Naive thymus-derived CD4-positive, alpha-beta T cell (primary cell): ENCODE measurements at places on chromosomes 11 and 22. TPM values are rescaled to one million over a fixed set of nuclear protein-coding genes. Genes with fewer than 3 reads are reported as not detected.

DNA sequence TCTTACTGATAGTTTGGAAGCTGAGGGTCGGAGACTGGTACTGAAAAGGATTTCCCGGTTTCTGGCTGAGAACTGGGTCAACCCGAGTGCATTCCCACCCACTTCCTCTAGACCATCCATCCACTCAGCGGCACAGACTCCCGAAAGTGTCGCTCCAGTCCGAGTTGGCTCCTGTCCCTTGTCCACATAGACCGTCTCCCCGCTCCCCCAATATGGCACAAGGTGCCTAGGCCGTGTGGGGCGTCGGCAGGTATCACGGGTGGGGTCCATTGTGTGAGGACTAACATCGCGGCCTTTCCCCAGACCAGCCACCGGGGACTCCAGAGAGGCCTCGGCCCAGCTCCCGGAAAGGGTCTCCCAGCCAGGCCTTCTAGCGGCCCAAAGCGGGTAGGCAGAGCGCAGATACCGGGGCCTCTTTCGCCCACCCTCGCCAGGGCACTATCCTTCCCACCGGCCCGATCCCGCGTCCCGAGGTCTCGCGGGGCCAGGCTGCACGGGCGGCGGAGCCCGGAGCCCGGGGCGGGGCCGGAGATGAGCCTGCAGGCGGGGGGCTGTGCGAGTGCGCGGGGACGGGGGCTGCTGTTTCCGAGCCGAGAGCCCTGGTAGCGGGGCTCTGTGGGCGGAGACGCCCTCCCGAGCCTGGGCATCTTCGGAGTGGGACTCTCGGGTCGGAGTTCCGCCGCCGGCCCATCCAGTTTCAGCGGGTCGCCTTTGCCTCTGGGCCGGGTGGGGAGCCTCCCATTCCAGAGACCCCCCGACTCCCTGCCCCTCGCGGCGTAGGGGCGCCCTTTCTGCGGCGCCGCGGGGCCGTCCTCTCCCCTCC is 21.1 kb downstream of the SERPINH1 start:
- peak; percentile 38 for DNase-seq
- peaks cover 9% of the 10 kb centered on the region for H3K4me1 ChIP-seq
- peak overlapping the region; percentile 59 for H3K27ac ChIP-seq
- peak overlapping the region; percentile 72 for H3K4me3 ChIP-seq
- no peaks in the 10 kb centered on the region for H3K36me3 ChIP-seq

CEP57 gene
- 45.8 TPM for polyA plus RNA-seq

RNF121 gene
- 8.8 TPM for polyA plus RNA-seq

OR52E8 gene
- not detected for polyA plus RNA-seq

DNA sequence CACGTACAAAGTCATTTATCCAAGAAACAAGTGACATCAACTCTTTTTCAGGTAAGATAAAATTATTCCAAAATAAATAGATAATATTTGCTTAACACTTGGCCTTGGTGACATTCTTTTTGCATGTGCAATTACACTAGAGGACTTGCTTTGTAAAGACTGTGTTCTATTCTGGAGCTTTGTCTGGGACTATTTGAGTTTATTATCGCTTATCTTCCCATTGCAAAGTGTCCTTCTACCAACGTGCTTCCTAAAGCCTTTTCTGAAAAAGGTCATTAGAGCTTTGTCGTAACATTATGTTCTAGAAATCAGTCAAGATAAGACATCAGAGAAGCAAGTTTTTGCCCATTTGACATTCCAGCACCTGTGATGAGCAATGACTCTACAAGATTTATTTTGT is 78.3 kb upstream of the MYO18B start:
- no peaks in the 10 kb centered on the region for H3K27me3 ChIP-seq
- no peaks in the 10 kb centered on the region for H3K4me1 ChIP-seq
- H3K27ac ChIP-seq = no peak overlapping the region

LRRC4C gene
- polyA plus RNA-seq = not detected

GRCh38 chr11:73866095-73866579 is 10.5 kb downstream of the COA4 start:
- no peak overlapping the region for H3K27ac ChIP-seq
- no peaks in the 10 kb centered on the region for H3K27me3 ChIP-seq
- peaks cover 40% of the 10 kb centered on the region for H3K36me3 ChIP-seq
- H3K4me3 ChIP-seq = no peak overlapping the region
- no peaks in the 10 kb centered on the region for H3K4me1 ChIP-seq

- no peaks in the 10 kb centered on the region for H3K27me3 ChIP-seq
- DNase-seq = no peak
- no peak overlapping the region for H3K4me3 ChIP-seq
- H3K27ac ChIP-seq = no peak overlapping the region
- H3K4me1 ChIP-seq = peaks cover 25% of the 10 kb centered on the region
- no peaks in the 10 kb centered on the region for H3K36me3 ChIP-seq
These were observed 116.5 kb downstream of the CD44 start for GRCh38 chr11:35255514-35255913.

FOLR2 gene
- polyA plus RNA-seq = not detected

C22orf42 gene
- not detected for polyA plus RNA-seq

DERL3 gene
- not detected for polyA plus RNA-seq

DNA sequence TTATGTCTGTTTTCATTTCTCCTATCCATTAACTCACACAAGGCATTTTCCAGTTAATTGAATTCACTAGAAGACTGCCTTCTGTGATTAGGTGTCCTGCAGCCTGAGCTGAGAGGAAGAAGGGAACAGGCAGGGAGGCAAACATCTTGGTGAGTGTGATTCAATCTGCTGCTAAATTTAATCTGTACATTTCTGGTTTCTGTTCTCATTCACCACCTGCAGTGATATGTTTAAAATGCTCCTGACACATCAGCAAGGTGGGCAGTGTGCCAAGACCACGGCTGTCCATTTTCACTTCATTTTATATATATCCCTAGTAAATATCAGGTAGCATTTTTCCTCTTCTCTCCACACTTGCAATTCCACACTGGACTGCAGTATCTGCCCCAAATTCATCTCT is 416.5 kb downstream of the TMEM135 start:
- H3K4me1 ChIP-seq = no peaks in the 10 kb centered on the region
- H3K27me3 ChIP-seq = no peaks in the 10 kb centered on the region
- no peak overlapping the region for H3K27ac ChIP-seq
- H3K36me3 ChIP-seq = no peaks in the 10 kb centered on the region
- H3K4me3 ChIP-seq = no peak overlapping the region

- H3K4me1 ChIP-seq = no peaks in the 10 kb centered on the region
- H3K4me3 ChIP-seq = no peak overlapping the region
- no peaks in the 10 kb centered on the region for H3K36me3 ChIP-seq
- DNase-seq = no peak
These were observed 114.4 kb downstream of the FBXO7 start for GRCh38 chr22:32589007-32589406.

GRCh38 chr22:17083255-17083654 is 1.5 kb upstream of the IL17RA start:
- H3K27me3 ChIP-seq = no peaks in the 10 kb centered on the region
- peaks cover 14% of the 10 kb centered on the region for H3K4me1 ChIP-seq
- no peak overlapping the region for H3K27ac ChIP-seq
- DNase-seq = no peak
- H3K36me3 ChIP-seq = no peaks in the 10 kb centered on the region

BRD1 gene
- 3.4 TPM for polyA plus RNA-seq

- no peaks in the 10 kb centered on the region for H3K4me1 ChIP-seq
- DNase-seq = no peak
- no peaks in the 10 kb centered on the region for H3K36me3 ChIP-seq
- no peak overlapping the region for H3K27ac ChIP-seq
- no peak overlapping the region for H3K4me3 ChIP-seq
These were observed 8.0 kb upstream of the CLCF1 start for GRCh38 chr11:67381244-67381972.

DNA sequence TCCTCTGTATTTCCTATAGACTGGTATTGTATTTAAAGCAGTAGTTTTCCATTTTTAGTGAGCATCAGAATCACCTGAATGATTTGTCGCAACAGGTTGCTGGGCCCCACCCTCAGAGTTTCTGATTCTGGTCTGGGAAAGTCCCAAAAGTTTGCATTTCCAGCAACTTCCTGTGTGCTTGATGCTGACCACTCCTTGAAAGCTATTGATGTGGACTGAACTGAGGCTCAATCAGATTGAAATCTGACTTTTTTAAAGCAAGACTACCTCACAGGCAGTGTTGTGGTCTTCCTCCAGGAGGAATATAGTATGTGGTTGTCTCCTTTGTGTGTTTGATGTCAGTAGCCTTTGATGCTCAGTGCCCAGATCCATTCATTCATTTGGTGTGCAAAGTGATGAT is 17.2 kb upstream of the MPZL2 start:
- no peak overlapping the region for H3K27ac ChIP-seq
- H3K36me3 ChIP-seq = no peaks in the 10 kb centered on the region
- H3K4me3 ChIP-seq = no peak overlapping the region
- no peak for DNase-seq

DNA sequence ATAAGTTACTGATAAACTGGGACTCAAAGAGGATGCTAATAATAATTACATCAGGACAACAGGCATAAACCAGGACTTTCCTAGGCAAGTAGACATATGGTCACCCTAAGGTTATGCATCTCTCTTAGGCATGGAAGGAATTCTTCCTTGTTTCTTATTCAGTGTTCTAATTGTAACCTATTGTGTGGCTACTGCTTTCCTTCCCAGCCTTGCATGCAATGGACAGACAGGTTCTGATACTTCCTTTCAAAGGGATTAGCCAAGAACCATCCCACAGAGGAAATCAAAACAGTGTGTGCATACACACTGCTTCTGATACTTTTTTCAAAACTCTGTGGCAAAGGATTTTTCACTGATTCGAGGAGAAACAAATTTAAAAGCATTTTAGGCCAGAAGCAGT is 48.3 kb downstream of the RRAS2 start:
- H3K4me3 ChIP-seq = no peak overlapping the region
- no peak overlapping the region for H3K27ac ChIP-seq
- H3K27me3 ChIP-seq = no peaks in the 10 kb centered on the region
- no peak for DNase-seq
- H3K36me3 ChIP-seq = no peaks in the 10 kb centered on the region

C11orf42 gene
- polyA plus RNA-seq = not detected

LSP1 gene
- 295 TPM for polyA plus RNA-seq

DNA sequence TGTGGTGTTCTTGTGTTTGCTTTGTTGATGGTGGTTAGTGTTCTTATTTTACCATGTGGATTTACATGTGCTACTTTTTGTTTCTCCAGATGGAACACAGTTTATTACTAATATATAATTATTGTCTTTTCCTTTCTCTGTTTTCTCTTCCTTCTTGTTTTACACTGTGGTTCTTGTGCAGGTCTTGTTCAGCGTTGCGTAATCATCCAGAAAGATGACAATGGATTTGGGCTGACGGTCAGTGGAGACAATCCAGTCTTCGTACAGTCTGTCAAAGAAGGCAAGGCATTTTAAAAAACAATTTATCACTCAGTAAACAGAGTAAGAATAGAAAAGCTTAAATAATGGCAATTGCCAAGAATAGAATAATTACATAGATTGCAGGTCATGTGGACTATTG is 84.4 kb downstream of the ARHGEF12 start:
- H3K36me3 ChIP-seq = no peaks in the 10 kb centered on the region
- H3K27me3 ChIP-seq = no peaks in the 10 kb centered on the region
- H3K4me3 ChIP-seq = no peak overlapping the region
- H3K4me1 ChIP-seq = no peaks in the 10 kb centered on the region
- no peak overlapping the region for H3K27ac ChIP-seq
- DNase-seq = no peak

GRCh38 chr11:88098289-88098688 is 77.0 kb downstream of the RAB38 start:
- no peaks in the 10 kb centered on the region for H3K27me3 ChIP-seq
- no peaks in the 10 kb centered on the region for H3K4me1 ChIP-seq
- no peak for DNase-seq
- H3K4me3 ChIP-seq = no peak overlapping the region

OR8A1 gene
- polyA plus RNA-seq = not detected

PISD gene
- polyA plus RNA-seq = 15.3 TPM

MRPL21 gene
- 114 TPM for polyA plus RNA-seq

DNA sequence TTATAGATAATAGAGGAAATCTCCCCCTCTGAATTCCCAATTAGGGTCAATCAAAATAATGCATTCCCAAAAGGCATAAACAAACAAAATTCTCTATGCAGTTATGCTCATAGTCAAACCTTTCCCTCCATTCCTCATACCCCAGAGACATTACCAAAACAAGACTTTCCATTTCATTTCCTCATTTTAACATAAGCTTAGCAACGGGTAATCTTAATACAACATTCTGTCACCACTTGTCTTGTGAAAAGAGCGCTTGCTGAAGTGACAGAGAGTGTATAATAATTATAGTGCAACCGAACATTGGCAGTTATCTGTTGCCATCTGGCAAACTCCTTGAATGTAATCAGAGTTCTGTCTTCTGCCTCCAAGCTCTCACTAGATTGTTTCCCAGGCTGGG is 1.2 kb upstream of the SLN start:
- no peak overlapping the region for H3K4me3 ChIP-seq
- no peak for DNase-seq
- no peaks in the 10 kb centered on the region for H3K36me3 ChIP-seq
- no peaks in the 10 kb centered on the region for H3K27me3 ChIP-seq

GRCh38 chr11:69525516-69526452 is 44.3 kb downstream of the LINC01488 start:
- no peaks in the 10 kb centered on the region for H3K4me1 ChIP-seq
- H3K4me3 ChIP-seq = no peak overlapping the region
- H3K36me3 ChIP-seq = no peaks in the 10 kb centered on the region
- no peak for DNase-seq
- no peaks in the 10 kb centered on the region for H3K27me3 ChIP-seq

TRIM49 gene
- not detected for polyA plus RNA-seq

- peaks cover 37% of the 10 kb centered on the region for H3K36me3 ChIP-seq
- no peak for DNase-seq
- no peaks in the 10 kb centered on the region for H3K27me3 ChIP-seq
- H3K4me3 ChIP-seq = no peak overlapping the region
- peak overlapping the region; percentile 49 for H3K27ac ChIP-seq
These were observed 48.2 kb downstream of the SGSM3 start for GRCh38 chr22:40418366-40419201.
